ENCODE measurements at places on chromosomes 6 and 20.

DNA sequence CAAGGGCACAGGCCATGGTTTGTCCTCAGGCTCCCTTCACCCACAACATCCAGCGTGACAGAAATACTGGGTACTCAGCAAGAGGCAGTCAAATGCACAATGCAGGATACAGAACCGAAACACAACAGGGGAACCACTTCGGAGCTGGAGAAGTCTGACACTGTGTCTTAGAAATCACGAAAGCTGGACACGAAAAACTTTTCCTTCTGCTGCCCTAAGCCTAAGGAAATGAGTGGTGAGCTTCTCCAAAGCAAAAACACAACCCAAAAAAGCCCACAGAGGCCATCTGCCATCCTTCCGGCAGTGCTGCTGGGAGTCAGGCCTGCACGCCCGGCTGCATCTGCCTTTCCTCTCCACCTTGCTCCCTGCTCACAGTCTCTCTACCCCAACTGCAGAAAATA is 106.3 kb downstream of the SLC23A2 start:
- no peak for DNase-seq

GRCh38 chr6:105642708-105643107 is 239.8 kb upstream of the PREP start:
- DNase-seq = no peak

DNA sequence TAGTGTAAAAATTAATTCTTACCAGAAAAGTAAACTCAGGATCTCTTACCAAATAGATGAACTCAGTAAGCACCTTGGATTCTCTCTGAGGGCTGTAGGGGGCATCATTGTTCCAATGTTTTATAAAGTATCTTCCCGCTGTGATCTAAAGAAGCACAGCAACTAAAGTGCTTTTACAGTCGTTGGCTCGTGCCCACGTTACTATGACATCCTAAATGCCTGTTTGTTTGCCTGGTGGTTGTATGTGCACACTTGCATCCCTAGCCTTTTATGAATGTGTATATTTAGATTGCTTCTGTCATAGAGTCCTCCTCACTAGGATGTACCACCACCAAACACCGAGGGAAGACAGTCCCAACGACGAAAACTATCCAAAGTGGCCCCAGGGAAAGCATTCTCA is 34.5 kb downstream of the SLX4IP start:
- DNase-seq = no peak

DNA sequence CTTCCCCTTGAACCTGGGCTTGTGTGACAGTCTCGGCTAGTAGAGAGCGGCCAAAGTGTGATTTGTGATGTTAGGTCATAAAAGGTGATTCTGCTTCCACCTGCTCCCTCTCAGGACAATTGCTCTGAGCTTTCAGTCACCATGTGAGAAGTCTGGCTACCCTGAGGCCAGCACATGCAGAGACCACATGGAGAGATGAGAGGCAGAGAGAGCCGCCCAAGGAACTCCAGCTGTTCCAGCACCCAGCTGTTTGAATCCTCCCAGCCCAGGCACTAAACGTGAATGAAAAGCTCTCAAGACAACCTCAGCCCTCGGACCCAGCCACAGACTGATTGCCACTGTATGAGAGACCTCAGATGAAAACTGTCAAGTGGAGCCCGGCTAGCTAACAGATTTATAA is 143.4 kb upstream of the EEF1E1 start:
- DNase-seq = no peak

DNA sequence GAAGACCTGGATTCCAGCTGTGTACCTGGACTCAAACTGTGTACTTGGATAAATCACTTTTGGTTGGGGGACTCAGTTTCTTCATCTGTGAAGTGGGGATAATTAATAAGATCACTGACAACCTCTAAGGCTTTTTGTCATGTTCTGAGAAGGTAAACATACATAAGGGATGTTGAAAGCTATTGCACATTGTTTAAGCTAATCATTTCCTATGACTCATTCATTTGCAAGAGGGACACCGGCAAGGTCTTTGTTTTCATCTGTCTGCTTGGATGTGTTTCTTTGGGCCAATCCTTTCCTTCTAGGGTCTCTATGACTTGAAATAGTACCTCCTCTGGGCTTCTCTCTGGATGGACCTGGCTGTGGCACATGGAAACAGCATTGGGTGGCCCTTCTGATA is 6.8 kb downstream of the PROKR2 start:
- no peak for DNase-seq

DNA sequence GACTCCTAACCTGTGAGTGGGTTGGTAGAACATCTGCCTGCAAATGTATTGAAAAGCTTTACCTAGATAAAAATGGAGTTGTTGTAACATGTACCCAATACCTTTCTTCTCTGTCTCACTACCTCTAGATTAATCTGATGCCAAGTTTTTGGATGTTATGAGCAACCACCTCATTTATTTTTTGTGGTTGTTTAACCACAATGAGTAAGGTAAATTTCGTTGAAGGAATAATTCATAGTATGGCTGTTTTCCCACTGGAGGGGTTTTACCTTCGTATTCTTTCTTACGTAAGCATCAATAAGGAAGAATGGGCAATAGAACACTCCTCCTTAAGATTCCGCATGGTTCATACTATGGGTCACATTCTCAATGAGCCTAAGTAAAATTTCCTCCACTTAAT is 165.4 kb downstream of the CDH26 start:
- no peak for DNase-seq

DNA sequence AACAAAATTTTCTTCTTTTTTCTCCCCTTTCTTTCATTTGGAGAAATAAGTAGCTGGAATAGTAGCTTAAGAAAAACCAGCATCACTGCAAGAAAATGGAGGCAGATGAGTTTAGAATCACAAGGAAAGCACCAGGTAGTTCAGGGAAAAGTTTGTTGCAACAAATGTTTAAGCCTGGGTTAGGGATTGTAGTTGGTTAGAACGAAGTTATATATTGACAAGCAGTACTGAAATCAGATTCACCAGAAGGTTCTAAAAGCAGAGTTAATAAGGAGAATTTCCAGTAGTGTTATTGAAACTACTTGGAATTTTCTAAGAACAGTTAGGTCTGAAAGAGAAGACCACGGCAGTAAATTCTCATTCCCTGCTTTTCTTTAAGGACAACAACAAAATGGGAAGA is 70.2 kb downstream of the BMP2 start:
- DNase-seq = no peak

DNA sequence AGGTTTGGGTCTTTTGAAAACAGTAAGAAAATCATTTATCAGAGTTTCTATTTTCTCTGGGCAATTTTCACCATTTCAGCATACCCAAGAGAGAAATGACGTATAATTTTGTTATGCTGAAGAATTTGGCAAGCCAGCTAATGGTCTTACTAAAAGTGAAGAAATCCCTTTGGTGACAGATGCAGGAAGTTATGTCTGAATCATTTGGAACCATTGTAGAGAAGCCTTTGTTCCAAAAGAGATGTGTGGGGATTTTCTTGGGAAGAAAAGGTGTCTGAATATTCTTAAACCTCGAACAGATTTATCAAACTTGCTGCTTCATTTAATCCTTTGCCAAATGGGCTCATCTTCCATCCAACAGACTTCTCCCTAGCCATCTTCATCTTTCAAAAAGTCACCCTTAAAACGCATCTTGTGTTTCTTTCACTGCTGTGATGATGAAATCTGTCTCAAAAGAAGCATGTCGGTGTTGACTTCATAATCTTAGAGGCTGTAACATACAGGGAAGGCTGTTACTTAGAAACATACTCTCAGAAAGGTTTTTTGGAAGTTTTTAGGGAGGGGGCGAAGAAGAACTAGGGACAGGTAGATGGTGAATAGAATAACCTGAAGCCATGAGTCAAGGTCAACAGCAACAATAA is 39.5 kb downstream of the CITED2 start:
- no peak for DNase-seq

GRCh38 chr6:35521235-35521634 is 8.5 kb upstream of the TULP1 start:
- DNase-seq = no peak

DNA sequence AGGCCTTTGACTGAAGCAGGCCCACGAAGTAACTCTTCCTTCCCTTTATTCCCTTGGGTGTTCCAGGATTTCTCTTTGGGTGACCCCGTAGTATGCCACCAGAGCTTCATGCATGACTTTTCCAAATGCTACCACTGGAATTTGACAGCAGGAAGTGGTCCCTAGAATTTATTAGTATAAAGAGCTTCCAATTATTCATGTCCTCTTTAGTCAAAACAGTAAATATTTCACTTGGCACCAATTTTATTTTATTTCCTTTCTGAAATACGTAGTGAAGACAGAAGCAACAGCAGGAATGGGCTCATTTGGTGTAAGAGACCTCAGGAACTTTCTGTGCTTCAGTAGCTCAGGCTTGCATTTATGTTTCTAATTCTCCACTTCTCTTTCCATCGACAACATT is 151.3 kb downstream of the LCA5 start:
- no peak for DNase-seq

DNA sequence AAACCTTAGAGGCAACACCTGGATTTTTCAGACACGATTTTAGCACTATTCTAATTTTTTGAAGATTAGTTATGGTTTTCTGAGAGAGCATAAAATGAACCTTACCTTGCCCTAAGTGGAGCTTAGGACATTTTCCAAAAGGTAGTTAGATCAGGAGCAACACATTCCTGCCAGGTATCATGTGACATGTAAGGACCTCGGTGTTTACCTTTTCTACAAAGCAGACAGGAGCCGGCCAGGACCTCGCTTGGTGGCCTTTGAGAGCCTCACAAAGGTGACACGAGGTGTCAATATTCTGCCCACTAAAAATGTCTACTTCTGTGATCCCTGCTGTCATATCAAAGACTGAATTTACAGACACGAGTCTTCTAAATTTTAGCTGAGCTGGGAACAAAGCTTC is 174.9 kb downstream of the SMOC2 start:
- DNase-seq = no peak

DNA sequence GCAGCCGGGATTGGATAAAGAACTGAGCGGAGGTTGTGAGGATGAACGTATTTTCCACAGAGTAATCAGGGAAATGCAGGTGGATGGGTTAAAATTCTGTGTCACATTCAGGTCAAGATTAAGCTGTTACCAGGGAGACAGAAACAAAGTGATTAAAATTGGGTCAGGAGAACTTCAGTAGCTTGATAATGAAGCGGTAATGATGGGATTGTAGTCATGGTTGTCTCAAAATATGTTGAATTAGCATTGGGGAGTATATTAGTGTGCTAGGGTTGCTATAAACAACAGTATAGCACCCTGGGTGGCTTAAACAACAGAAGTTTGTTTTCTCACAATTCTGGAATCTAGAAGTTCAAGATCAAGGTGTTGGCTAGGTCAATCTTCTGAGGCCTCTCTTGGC is 155.5 kb downstream of the GJA1 start:
- no peak for DNase-seq

DNA sequence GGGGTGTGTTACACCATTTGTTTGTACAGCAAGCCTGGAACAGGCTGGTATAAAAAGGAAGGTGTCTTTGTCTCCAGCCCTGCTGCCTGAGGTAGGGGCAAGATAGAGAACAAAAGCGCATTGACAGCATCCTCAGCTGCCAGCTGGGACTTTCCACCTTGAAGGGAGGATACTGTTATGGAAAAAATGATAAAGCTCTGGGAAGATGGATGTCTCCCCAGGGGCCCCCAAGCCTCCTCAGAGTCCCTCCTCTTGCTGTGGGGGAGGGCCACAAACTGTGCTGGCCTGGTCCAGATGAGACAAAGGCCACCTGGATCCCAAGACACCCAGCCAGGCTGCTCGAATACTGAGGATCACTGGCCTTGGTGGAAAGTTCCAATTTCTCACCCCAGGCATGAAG is 13.0 kb downstream of the REM1 start:
- DNase-seq = no peak

- DNase-seq = peak; percentile 51
Measured at GRCh38 chr6:150891888-150892485, 26.5 kb downstream of the MTHFD1L start.

- DNase-seq = no peak
Measured at GRCh38 chr6:1439349-1439748, 50.0 kb downstream of the FOXF2 start.

DNA sequence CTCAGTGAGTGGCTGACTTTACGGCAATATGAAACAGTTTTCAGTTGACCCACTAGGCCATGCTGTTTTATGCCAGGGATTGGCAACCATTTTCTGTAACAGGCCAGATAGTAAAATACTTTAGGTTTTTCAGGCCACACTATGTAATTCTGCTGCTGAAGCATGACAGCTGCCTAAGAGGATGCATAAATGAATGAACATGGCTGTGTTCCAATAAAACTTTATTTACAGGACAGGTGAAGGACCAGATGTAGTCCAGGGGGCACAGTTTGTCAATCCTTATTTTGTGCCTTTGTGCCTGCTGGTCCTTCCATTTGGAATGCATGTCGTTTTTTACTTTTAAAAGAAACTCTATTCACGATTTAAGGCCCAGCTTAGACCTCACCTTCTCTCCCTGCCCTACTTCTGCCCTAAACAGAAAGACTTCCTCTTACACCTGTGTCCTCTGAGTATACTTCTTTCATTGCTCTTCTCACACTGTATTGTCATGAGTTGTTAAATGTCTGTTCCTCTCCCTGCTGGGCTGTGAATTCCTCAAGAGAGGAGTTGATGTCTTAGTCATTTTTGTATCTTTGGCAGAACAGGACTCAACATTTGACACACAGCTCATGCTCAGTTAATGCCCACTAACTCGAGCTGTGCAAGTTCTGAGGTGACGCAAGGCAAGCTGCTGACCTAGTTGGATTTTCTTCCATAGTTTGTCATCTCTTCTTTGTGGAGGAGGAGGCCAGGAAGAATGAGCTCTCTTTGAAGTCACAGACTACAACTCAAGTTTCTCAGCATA is 90.1 kb upstream of the MAP7 start:
- no peak for DNase-seq

- DNase-seq = no peak
Measured at GRCh38 chr20:5787796-5788165, 37.6 kb downstream of the SHLD1 start.

DNA sequence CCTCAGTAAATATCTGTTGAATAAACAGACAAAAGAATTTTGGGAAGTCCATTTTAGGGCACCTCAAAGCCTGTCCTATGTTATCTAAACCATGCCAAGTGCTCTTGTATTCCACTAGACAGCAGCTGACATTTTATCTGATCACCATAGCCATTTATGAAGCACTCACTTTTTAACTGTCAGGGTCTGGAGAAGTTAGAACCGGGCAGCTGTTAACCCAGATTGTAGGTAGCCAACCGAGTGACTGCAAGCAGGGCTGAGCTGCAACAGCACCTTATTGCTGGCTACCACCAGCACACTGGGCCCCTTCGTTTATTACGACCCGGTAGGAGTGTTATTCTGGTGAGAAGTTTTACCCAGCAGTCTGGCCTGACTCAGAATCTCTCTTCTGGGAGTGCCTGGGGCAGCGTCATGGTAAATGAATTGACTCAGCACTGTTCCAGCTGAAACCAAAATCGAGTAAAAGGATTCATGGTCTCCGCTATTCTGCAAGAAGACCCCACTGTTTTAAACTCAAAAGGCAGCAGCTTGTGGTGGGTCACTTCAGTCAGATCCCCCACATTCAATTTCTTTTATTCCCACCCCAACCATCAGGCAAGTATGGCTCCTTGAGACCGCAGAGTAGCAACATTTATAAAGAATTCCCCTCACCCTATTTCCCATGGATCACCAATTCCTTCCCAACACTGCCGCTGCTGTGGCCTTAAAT is 1.7 kb downstream of the UBE2V1 start:
- peak; percentile 37 for DNase-seq

- no peak for DNase-seq
Measured at GRCh38 chr20:33477386-33478234, 12.3 kb upstream of the CBFA2T2 start.
